Cardiac septum (tissue), 1 donor: ENCODE measurements at places on chromosomes 16 and 17.
A peak's percentile ranks its signal among the peaks of the same experiment; 100 is the strongest.

- DNase-seq, result no peak
These were observed 112.5 kb upstream of the CHMP6 start for GRCh38 chr17:80878876-80879722.

- DNase-seq, result no peak
These were observed 19.7 kb downstream of the ZFHX3 start for GRCh38 chr16:73028263-73028662.

GRCh38 chr17:36682773-36683172, 81.4 kb downstream of the MRM1 start:
- no peak for DNase-seq

GRCh38 chr17:8855477-8856204, 11.8 kb downstream of the PIK3R6 start:
- DNase-seq, result peak; percentile 46

- DNase-seq, result no peak
These were observed 1.1 kb upstream of the USP32 start for GRCh38 chr17:60392845-60393702.

- DNase-seq, result peak; percentile 98
These were observed at the start of gene GPS2 for GRCh38 chr17:7314719-7315569. TSS of gene GPS2 (minus strand) at chr17:7315360. CDS start at chr17:7315052, 308 bp downstream.

DNA sequence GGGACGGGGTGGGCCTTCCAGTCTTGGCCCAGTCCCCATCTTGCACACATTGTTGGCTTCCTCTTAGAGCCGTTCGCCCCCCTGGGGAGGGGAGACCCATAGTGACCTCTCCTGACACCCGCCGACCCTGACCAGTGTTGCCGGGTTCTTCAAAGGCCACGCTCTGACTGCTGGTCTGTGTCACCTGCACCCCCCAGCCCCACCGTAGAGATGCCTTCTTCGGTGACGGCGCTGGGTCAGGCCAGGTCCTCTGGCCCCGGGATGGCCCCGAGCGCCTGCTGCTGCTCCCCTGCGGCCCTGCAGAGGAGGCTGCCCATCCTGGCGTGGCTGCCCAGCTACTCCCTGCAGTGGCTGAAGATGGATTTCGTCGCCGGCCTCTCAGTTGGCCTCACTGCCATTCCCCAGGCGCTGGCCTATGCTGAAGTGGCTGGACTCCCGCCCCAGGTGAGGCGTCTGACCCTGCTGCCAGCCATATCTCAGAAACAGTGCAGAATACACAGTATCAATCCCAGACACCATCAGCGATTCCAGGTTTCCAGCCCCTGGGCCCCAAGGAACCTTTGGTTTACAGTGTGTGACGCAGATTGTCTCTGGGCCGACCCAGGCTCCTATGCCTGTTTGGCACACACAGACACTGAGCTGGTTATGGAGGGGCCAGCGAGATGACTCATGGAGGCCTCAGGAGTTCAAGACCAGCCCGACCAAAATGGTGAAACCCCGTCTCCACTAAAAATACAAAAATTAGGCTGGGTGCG, 1.3 kb downstream of the SLC26A11 start:
- no peak for DNase-seq

GRCh38 chr16:12252616-12253015, 276.1 kb downstream of the SNX29 start:
- DNase-seq, result no peak

- DNase-seq, result no peak
These were observed 8.8 kb downstream of the IL21R start for GRCh38 chr16:27410761-27411160.
